ENCODE measurements at places on chromosomes 16 and 17. TPM values are rescaled to one million over a fixed set of nuclear protein-coding genes. Genes with fewer than 3 reads are reported as not detected.

GRCh38 chr17:19317359-19318095 is 45.0 kb downstream of the B9D1 start:
- DNase-seq: no peak

- no peak for DNase-seq
These were observed 38.3 kb downstream of the CDK5R1 start for GRCh38 chr17:32525122-32525521.

GRCh38 chr16:79980650-79981521 is 380.3 kb upstream of the MAF start:
- no peak for DNase-seq

- no peak for DNase-seq
These were observed 35.5 kb upstream of the STAC2 start for GRCh38 chr17:39261286-39261685.

DNA sequence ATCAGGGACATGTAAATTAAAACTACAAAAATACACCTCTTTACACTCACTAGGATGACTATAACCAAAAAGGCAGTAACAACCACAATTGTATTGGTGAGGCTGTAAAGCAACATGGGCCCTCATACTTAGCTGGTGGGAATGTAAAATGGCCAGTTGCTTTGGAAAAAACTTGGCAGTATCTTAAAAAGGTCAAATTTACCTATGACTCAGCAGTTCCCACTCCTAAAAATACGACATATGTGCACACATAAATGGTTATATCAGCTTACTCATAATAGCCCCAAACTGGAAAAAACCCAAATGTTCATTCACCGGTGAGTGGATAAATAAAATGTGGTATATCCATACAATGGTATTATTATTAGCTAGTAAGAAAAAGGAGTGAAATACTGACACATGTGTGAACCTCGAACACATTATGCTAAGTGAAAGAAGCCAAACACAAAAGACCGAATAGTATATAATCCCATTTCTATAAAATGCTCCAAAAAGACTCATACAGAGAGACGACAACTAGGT is 391.4 kb downstream of the NPIPA8 start:
- DNase-seq: no peak

The PLXDC1 gene
- total RNA-seq: 1.2 TPM

The KRT36 gene
- not detected for total RNA-seq

The PYY gene
- total RNA-seq: not detected

All from activated CD8-positive, alpha-beta memory T cell treated with anti-CD3 and anti-CD28 coated beads, Interleukin-2, amount 10 ng/mL, durations not matched to agents 7 days and 5 days (primary cell).